ENCODE measurements at places on chromosomes 3 and 15. TPM values are rescaled to one million over a fixed set of nuclear protein-coding genes. Genes with fewer than 3 reads are reported as not detected.

The OXTR gene
- polyA plus RNA-seq = 0.93 TPM

The GOLGA6B gene
- polyA plus RNA-seq = not detected

The NANOGP8 gene
- 0.78 TPM for polyA plus RNA-seq

The CPN2 gene
- polyA plus RNA-seq = 0.41 TPM

The CMSS1 gene
- polyA plus RNA-seq = 41.3 TPM

The SLC51B gene
- polyA plus RNA-seq = 10.5 TPM

The CDHR4 gene
- not detected for polyA plus RNA-seq

The ZNF80 gene
- 0.13 TPM for polyA plus RNA-seq

The GOLGA8S gene
- polyA plus RNA-seq = 1.6 TPM

The GOLGB1 gene
- polyA plus RNA-seq = 104 TPM

The IQCH gene
- polyA plus RNA-seq = 7.8 TPM

The MEX3B gene
- polyA plus RNA-seq = 10.8 TPM

The BCHE gene
- polyA plus RNA-seq = 10.7 TPM
